ENCODE measurements at places on chromosomes 3 and 15. TPM values are rescaled to one million over a fixed set of nuclear protein-coding genes. Genes with fewer than 3 reads are reported as not detected.

DNA sequence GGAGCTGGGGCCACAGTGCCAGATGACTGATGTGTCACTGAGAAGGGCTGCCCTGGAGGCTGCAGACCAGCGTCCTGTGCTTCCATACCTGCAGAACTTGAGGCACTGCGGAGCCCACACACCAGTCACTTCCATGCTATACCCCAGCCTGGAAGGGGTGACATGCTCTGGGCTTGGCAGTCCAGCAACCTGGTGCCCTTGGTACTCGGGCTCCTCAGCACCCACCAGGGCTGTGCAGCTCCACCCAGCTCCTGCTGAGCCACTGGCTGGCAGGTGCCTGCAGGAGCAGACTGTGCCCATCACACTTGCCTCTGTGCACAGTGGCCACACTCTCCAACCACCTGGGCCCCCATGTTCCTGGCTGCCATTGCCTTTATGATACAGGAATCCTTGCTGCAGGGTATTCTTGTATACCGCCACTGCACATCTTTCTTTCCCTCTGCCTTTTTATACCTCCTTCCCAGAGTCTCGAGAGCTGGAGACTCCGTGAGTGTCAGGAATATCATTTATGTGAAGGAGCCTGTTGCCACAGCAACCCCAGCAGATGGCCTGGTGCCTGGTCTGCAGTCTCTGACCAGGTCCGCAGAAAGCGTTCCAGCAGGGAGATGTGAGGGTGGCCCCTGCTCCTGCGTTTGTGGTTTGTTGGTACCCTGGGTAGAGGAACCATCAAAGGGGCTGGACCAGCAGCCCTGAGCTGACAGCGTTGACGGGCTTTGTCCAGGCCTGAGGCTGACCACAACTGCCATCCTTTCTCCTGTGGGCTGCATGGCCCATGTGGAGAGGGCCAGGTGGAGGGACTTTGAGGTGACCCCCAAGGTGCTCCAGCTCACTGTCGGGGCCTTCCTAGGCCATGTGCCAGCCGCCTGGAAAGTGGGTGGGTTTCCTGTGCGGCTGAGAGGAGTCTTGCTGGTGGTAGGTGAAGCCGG is 93.4 kb upstream of the PLXNA1 start:
- DNase-seq: no peak

DNA sequence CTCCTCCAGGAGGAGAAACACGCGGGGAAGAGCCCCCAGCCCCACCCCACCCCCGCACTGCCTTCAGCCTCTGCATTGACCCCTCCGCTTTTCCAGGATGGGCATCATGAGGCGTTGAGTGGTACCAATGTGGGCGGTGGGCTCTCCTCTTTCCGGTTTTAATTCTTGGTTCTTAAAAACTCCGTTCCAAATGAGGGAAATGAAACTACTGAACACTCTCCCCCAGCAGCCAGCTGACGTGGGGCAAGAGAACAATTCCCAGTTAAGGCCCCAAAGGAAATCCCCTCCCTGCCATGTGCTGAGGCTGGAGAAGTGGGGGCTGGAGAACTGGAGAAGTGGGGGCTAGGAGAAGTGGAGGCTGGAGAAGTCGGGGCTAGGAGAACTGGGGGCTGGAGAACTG is 5.3 kb upstream of the NRROS start:
- DNase-seq: no peak

Gene FRMD5
- 62.4 TPM for total RNA-seq

DNA sequence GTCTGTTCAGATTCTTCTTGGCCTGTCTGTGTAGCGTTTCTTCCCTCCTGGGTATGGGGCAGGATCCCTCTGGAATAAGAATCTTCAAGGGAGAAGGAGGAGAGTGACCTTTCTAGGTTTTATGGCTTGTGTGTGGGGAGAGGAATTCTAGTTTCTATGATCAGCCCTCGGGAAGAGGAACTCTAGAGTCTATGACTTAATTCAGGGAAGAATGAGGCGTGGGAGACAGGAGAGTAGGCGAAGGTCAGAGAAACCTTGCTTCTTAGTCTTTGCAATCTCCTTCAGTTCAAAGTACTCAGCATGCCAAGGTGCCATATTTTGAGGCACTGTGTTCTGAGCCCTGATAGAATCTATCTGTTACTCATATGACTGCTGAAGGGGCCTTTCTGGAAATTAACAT is 99.2 kb upstream of the C3orf80 start:
- no peak for DNase-seq

DNA sequence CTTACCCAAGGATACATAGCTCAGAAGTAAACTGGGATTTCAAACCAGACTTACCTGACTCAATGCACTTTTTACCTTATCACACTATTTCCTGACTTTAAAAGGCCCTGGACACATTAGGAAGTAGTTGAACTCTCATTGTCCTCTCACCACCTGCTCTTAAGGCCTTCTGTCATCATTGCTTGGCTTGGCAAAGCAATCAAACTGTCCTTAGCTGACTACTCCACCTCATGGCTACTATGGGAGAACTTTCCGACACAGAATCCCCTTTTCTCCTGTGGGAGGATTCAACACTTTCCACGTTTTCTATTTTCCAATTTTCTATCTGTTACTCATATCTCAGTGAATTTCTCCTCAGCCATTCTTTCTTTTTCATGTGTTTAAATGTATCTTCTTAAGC is 55.4 kb downstream of the ZNF148 start:
- DNase-seq: no peak

- DNase-seq: peak; percentile 20
Observed at GRCh38 chr15:69095274-69095673, 65.2 kb upstream of the GLCE start.

DNA sequence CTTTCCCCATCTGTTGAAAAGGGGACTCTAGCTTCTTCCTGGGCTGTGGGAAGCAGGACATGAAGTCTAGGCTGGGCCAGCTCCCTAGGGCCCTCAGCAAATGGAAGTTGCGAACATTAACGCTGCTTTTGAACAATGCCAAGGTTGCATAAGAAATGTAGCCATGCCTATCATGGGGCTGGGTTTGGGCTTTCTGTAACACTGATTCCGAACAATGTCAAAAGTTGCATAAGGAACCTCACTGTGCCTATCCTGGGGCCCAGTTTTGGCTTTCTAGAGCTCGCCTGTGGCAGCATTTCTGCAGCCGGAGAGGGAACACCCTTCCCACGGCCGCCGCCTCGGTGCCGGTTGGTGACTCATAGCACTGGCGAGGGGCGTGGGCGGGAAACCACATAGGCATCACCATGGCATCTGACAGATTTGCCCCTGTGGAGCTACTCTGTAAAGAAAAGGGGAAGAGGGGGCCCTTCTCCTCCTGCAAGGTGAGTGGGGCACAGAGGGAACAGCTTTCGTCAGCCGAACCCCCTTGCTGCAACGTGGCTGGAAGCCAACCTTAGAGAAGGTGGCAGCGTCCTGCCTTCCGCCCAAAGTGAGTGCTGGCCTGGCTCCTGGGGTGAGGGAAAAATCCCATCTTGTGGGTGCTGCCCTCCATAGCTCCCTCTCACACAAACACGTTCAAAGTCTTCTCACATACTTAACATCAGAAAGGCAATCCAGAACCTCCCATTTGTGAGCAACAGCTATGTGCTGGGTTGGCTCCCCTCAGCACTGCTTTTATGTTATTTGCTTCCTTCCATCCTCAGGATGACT is 46.6 kb upstream of the ATP2B2 start:
- DNase-seq: no peak

DNA sequence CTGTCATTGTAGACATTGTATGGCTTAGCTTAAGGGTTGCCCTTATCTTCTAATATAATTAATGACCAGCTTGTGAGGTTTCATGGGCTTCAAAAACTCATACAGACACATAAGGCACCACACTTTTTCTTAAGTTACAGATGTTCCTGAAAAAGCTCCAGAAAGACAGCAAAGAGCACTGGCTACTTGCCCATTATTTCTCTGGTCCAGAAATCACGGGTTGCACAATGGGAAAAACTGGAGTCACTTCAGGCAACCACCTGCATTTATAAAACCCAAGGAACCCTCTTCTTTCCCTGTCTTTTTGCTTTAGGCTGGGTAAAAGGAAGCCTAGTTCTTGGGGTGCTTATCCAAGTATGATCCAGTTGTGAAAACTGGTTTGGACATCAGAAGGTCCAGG is 2.3 kb upstream of the COL6A6 start:
- DNase-seq: no peak

- no peak for DNase-seq
Observed at GRCh38 chr3:111585217-111585616, 9.9 kb downstream of the ZBED2 start.

DNA sequence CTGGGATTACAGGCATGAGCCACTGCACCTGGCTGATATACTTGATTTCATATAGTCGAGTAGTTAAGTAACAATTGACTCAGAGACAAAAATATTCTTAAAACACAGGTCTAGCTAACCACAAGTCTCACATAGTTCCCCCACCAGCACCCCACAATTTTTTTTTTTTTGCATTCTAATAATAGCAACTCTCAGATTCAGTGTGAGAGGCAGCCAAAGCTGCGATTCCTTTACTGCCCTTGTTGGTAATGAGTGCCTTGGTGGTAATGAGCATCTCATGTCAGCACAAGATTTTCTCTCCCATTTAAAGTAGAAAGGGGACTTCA is 72.5 kb downstream of the WWTR1 start:
- no peak for DNase-seq

Gene A4GNT
- total RNA-seq: not detected

GRCh38 chr3:187951452-187952190 is 202.3 kb upstream of the LPP start:
- no peak for DNase-seq

DNA sequence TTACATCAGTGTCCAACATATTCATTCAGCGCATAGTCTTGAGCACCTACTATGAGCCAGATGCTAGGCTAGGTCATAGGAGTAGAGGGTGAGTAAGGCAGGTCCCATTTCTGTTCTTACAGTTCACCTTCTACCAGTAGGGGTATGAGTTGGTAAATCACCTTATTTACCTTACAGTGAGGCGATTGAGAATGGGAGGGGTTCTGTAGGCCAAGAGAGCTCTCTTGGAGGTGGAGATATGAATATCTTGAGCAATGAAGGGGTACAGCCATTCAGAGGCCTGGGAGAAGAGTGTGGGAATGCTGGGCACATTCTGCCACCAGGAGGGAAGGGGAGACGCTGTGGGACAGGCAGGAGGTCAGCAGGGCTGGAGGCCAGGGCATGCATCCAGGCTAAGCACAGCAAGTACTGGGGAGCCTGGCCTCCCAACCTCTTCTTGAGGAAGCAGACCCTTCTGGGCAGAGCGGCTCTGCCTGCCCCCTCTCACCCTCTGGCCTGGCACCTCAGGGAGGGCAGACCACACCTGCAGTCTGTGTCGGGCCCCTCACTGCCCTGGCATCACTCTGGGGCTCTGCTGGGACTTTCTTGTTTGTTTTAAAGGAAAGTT is 123.4 kb downstream of the EEFSEC start:
- no peak for DNase-seq

- DNase-seq: no peak
Observed at GRCh38 chr15:45499426-45499825, 23.1 kb downstream of the SLC30A4 start.

DNA sequence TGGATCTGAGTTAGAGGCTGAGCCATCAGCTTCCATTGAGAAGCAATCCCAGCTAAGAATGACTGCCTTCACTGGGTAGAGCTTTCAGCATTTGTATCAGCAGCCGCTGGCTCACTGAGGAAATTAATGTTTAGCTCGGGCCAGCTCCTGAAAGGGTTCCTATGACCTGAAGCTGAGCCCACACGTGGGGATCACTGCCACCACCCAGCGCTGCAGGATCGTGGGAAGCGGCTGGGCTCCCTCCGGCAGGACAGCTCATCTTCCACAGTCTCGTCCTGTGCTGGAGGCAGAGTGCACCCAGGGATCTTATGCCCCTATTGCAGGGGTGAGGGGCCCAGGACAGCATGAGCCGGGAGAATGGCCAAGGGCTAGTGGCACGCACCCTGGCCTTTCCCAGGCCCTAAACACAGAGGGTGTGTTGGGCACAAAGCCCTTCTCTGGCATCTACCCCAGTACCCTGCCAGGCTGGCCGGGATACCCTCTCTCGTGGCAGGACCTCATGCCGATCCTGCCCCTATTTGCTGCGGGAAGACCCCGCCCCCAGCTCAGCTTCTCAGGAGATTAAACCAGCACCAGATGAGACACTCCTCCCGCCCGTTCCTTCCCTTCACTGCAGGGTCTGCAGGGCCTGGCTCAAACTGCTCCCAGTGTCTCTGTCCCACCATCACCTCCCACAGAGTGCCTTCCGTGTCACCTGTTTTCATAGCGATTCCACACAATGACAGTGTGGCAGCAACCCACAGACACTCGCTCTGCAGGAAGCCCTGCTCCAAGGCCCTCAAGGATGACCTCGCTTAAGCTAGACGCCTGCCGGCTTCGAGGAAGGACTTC is 28.5 kb downstream of the KLHL25 start:
- no peak for DNase-seq
